Naive thymus-derived CD4-positive, alpha-beta T cell (primary cell): ENCODE measurements at places on chromosomes 5 and 9. TPM values are rescaled to one million over a fixed set of nuclear protein-coding genes. Genes with fewer than 3 reads are reported as not detected.

C7 gene
- total RNA-seq: not detected

DNA sequence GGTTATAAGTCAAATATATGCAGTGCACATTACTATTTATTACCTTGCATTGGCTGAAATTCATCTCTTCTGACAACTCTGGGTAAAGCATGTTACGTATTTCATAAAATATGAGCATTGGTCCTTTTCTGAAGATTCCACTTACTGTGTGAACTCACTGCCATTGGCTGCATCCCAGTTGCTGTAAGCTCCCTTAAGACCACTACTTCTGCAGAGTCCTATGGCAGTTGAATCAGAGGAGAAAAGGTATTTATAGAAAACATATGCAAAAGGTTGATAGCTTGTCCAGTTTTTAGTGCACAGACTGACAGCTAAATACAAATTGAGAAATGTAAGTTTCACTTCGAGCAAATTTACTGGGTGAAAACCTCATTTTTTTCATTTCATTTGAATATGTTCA is 394.6 kb upstream of the ARRDC3 start:
- no peak for DNase-seq

DNA sequence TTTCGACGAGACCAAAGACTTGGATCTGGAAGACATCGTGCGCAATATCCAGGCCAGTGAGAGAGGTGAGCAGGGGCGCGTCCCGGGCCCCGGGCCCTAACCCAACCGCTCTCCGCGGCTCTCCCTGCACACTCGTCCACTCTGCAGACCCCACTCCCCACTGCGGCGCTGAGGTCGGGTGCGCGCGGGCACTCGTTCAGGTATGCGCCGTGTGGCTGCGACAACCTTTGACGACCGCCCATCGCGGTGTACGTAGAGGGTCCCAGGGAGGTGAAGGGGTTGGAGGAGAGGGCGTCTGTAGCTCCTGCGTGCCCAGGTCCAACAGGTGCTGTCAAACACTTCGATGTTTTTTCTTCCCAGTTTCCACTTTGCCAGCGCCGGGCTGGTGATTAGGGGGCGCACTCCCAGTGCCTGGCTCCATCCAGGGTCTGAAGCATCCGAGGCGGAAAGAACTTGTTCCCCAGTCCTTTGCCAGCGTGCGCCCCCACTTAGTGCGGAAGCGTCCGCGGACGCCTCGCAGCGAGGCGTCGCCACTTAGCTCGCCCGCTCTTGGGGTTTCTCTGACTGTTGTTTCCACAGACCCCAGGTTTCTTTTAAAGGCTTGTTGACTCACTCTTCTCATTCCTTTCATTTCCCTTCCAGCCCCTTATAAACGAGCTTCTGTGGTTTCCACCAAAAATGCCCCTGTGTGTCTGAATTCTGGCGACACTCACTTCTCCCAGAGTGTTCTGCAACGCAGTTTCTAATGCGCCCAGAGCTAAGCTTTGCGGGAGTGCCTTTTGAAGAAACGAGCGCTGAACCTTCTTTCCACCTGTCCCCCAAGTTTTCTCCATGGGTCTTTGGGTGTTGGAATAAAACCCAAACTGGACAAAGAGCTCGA is 1.6 kb downstream of the NPR3 start:
- DNase-seq: no peak

DNA sequence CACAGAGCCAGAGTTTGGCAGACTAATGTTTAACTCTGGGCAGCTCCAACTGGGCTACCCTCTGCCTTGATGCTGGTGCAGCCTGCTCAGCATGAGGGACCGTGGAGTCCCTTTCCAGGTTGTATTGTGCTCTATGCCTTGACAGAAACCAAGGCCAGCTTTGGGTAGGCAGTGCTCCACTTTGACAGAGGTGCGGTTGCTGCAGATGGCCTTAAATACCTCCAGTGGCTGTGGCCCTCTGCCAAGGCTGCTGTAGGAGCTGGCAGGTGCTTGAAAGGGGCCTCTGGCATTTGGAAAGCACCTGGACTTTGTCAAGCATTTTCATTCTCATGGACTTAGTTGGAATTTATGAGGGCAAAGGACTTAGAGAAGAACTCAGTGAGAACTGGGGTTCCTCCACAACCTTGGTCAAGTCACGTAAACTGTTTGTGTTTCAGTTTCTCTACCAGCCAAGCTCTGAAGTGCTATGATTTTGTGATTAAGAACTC is 249.7 kb upstream of the ZNF462 start:
- no peak for DNase-seq

SAXO1 gene
- not detected for total RNA-seq
